ENCODE measurements at places on chromosomes 1 and 21. TPM values are rescaled to one million over a fixed set of nuclear protein-coding genes. Genes with fewer than 3 reads are reported as not detected.
A peak's percentile ranks its signal among the peaks of the same experiment; 100 is the strongest.

DNA sequence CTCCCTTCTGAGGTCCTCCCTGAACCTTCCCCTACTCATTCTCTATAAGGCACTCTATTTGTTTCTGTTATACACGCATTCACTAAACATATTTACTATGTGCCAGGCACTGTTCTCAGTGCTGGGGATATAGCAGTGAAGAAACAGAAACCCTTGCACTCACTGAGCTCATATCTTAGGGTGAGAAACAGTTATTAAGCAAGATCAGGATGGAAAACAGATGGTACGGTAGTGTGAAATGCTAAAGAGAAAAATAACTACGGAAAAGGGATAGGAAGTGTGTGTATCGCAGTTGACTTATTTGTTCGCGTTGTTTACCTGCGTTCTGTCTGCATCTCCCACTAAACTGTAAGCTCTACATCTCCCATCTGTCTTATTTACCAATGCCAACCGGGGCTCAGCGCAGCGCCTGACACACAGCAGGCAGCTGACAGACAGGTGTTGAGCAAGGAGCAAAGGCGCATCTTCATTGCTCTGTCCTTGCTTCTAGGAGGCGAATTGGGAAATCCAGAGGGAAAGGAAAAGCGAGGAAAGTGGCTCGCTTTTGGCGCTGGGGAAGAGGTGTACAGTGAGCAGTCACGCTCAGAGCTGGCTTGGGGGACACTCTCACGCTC lies 572 bp downstream of the CYB5RL start:
- H3K4me1 ChIP-seq, result peaks cover 3% of the 10 kb centered on the region
- peak; percentile 38 for DNase-seq
- peak overlapping the region; percentile 85 for H3K4me3 ChIP-seq
- H3K27ac ChIP-seq, result no peak overlapping the region

DNA sequence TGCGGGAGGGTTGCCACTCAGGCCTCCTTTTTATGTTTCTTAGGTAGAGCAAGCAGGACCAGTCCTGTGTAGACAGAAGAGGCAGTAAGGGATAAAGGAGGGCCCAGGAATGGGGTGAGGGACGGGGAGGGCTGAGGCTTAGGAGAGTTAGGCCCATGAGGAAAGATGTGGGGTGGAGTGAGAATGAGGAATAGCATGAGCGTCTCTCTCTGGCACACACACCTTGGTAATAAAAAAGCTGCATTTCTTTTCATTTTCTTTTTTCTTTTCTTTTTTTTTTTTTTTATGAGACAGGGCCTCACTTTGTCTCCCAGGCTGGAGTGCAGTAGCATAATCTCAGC lies 7.6 kb upstream of the HSPG2 start:
- peaks cover 6% of the 10 kb centered on the region for H3K4me1 ChIP-seq
- H3K27ac ChIP-seq, result no peak overlapping the region
- H3K4me3 ChIP-seq, result no peak overlapping the region
- DNase-seq, result no peak
- H3K27me3 ChIP-seq, result no peaks in the 10 kb centered on the region
- no peaks in the 10 kb centered on the region for H3K36me3 ChIP-seq

GRCh38 chr1:24923485-24924113 lies 6.5 kb downstream of the RUNX3 start:
- H3K4me3 ChIP-seq, result no peak overlapping the region
- no peak for DNase-seq
- H3K4me1 ChIP-seq, result peaks cover 4% of the 10 kb centered on the region
- H3K36me3 ChIP-seq, result no peaks in the 10 kb centered on the region
- H3K27ac ChIP-seq, result no peak overlapping the region
- H3K27me3 ChIP-seq, result peaks cover 38% of the 10 kb centered on the region

DNA sequence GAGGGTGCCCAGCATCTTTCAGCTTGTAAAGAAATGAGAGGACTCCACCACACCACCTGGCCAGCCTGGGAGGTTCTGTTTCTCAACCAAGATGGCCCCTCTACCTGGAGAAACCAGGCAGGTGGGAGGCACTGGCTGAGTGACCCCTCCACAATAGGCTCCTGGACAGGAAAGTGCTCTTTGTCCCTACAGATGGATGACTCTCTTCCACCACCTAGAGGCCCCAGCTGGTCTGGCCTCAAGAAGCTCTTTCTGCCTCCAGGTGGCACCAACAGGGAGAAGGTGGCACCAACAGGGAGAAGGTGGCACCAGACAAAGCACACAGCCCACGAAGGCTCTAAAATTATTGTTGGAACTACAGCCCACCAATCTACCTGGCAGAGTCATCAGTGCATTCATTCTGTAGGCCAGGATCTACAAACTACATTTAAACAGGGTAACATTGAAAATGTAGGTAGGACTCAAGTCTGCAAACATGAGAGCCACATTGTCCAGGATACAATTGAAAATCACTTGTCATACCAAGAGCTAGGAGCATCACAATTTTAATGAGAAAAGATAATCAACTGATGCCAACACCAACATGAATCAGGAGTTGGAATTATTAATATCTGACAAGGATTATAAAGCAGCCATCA lies 14.4 kb downstream of the TMPRSS3 start:
- H3K27ac ChIP-seq, result no peak overlapping the region
- H3K4me1 ChIP-seq, result no peaks in the 10 kb centered on the region
- H3K27me3 ChIP-seq, result no peaks in the 10 kb centered on the region
- H3K36me3 ChIP-seq, result no peaks in the 10 kb centered on the region

- no peak overlapping the region for H3K4me3 ChIP-seq
- H3K27me3 ChIP-seq, result no peaks in the 10 kb centered on the region
- no peaks in the 10 kb centered on the region for H3K36me3 ChIP-seq
- DNase-seq, result peak; percentile 37
Measured at GRCh38 chr1:154730259-154730658, 122.3 kb upstream of the ADAR start.

DNA sequence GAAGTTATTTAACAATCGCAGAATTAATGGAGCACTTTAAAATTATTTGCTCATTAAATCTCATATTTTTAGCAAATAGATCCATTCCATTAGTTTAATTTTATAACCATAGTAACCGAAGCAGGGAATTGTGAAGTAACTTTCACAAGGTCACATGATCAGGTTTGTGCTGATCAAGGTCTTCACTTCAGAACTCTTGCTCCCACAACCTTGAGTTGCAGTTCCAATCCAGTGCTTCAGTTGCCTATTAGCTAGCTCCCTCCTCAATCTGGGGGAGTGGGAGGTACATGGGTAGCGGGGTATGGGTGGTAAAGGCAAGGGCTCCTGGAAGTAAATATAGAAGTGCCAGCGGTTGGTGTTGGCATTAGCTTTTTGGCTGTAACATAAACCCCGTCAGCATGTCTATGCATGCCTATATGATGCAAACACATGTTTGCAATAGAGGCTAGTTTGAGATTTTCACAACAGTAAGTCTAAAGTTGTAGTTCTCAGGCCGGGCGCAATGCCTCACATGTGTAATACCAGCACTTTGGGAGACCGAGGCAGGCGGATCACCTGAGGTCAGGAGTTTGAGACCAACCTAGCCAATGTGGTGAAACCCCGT lies 5.8 kb downstream of the ATP5IF1 start:
- no peak for DNase-seq
- no peak overlapping the region for H3K27ac ChIP-seq

DNA sequence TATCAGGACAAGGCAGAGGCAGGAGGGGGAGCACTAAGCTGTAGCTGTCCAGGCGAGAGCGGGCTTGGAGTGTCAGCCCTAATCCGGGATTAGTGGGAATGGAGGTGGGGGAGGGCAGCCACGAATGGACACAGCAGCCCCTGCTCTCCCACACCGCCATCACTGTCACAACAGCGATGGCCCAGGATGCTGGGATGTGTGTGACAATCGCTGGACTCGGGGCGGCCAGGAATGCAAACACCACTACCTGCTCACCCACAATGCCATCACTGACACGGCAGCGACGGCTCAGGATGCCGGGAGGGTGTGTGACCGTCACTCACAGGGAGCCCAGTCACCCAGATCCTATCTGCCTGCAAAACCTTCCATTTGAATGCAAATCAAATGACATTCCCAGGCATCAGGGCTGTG lies 2.9 kb downstream of the C2CD2 start:
- H3K4me1 ChIP-seq, result peaks cover 22% of the 10 kb centered on the region
- no peak for DNase-seq
- no peaks in the 10 kb centered on the region for H3K36me3 ChIP-seq
- H3K4me3 ChIP-seq, result no peak overlapping the region

DNA sequence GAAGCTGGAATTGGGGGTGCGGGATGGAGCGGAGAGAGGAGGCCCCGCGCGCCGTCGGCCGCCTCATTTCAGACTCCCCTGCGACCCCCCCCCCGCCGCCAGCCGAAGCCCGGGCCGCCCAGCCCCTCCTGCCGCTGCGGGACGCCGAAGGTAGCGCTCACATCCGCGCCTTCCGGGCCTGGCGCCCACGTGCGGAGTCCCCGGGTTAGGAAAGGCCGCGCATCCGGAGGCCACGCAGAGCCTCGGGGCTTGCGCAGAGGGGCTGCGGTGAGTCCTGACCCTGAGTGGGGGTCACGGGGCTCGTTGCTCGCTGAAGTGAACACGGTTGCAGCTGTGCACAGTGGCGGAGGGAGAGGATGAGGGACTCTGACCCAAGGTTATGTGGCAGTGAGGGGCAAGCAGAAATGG lies 552 bp upstream of the ZNF496 start:
- no peaks in the 10 kb centered on the region for H3K27me3 ChIP-seq
- H3K36me3 ChIP-seq, result peaks cover 4% of the 10 kb centered on the region
- H3K4me3 ChIP-seq, result peak overlapping the region; percentile 74

The CLCA1 gene
- total RNA-seq, result not detected

The NR5A2 gene
- total RNA-seq, result 8.5 TPM

The AMIGO1 gene
- 3.9 TPM for total RNA-seq

The PADI3 gene
- not detected for total RNA-seq

The MFSD2A gene
- 57.2 TPM for total RNA-seq

The PDZK1 gene
- 0.57 TPM for total RNA-seq

The CENPF gene
- 2.0 TPM for total RNA-seq

Data from lung (tissue), 17 donors.